A673 (cell line): ENCODE measurements at places on chromosomes 1 and 21.
A peak's percentile ranks its signal among the peaks of the same experiment; 100 is the strongest.

DNA sequence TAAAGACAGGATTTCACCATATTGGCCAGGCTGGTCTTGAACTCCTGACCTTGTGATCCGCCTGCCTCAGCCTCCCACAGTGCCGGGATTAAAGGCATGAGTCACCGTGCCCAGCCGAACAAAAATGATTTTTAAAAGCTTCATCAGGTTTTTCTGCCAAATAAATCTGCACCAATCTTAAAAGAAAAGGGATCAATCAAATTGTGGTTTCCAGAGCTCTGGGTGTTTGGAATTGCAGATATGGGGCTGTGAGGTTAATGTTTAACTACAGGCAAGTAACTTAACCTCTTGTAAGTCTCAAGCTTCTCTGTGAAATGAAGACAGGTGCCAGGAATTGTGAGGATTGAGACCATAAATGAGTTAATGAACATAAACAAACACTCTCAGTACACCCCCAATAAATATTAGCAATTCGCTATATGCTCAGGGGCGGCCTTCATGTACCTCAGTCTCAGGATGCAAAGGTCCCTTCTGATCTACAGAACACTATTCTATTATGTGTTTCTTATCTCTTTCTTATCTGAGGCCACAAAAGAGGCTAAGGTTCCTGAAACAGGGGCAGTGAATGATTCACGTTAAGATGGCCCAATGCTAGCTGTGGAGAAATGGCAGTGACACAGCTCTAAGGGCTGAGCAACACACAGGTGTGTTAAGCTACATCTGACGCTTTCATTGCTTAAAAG lies 7.1 kb upstream of the GNPAT start:
- no peak for DNase-seq

DNA sequence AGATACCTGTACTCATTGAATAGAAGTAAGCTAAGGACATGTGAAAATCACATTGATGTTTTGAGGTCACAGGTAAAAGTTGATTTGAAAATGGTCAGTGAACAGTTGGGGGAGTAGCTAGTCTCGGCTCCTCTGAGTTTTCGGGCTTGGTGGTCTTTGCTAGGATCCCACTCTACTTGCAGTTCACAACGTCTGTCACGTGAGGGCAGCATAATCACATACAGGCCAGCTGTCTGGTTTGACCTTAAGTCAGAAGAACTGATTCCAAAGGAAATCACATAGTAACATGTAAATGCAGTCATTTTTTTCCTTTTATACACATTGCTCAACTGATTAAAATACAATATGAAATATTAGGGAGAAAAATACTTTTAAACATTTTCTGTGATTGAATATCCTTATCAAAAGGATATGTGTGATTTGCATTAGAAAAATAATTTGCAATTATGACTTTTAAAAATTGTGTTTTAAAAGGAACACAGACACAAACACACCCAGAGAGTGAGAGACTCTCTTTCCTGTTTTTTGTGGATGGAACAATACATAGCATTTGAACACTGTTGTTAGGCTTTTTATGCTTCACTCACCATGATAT lies 21.8 kb upstream of the PDC start:
- DNase-seq, result peak; percentile 88

DNA sequence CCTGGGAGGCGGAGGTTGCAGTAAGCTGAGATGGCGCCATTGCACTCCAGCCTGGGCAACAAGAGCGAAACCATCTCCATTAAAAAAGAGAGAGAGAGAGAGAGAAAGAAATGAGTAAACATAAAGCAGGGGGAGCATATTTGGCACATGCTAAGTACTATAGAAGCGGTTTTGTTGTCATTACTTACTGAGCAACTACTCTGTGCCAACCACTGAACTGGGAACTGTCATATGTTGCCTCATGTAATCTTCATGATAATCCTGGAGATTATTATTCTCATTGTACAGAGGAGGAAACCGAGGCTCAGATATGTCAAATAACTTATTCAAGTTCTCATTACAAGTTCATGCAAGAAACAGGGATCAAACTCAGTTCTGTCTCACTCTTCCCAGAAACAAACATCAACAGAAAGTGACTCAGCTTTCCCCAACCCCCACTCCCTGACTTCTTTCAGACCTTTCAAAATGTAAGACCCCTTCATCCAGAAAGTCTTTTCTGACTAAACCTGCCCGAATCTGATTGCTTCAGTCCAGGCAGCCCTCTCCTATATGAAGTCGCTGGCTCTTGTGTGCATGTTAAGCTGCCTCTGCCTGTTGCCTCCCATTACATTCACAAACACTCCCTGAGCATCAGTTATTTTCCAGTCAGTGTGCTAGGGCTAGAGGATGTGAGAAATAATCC lies 23.5 kb downstream of the LAMB3 start:
- DNase-seq, result no peak

DNA sequence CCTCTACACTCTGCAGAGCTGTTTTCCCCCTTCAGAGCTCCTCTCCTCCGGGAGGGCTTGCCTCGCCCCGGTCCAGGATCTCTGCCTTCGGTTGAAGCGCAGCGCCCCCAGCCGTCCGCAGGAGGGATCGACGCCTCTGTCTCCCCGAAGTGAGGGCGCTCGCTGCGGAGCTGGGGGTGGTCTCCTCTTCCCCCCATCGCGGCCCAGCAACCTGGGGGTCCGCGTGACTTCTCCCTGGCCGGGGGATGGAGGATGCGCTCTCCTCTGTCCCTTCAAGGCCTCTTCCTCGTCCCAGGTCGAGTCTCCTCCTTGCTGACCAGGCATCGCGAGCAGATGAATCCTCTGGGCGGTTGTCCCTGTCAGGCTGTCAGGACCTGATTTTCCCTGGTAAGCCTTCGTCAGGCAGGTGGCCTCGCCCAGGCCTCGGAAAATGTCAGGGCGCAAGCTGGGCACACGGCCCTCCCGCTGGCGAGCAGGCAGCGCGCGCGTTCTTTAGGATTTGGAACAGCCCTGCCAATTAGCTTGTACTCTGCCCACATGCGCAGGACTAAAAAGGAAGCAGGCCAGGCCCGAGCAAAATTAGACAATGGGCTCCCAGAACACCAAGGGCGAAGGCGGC lies 90.5 kb downstream of the EDEM3 start:
- DNase-seq, result peak; percentile 88

- no peak for DNase-seq
These were observed 367.3 kb downstream of the SMYD3 start for GRCh38 chr1:246139745-246140182.

DNA sequence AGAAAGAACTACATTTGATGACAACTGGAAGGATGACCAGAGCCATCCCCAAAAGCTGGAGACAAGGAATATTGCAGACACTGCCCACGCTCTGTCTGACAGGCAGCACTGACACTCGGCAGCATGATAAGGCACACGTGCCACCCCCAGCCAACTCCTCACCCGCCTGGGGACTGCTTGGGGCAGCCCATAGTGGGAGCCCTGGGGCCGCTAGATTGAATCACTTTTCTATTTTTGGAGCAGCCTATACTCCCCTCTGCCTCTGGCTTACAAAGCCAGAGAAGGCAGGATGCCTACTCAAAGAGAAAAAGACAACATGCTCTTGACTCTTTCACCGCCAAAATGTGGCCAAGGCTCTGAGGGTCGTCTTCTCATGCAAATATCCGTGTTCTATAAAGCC lies 1.3 kb downstream of the SMG5 start:
- peak; percentile 52 for DNase-seq

DNA sequence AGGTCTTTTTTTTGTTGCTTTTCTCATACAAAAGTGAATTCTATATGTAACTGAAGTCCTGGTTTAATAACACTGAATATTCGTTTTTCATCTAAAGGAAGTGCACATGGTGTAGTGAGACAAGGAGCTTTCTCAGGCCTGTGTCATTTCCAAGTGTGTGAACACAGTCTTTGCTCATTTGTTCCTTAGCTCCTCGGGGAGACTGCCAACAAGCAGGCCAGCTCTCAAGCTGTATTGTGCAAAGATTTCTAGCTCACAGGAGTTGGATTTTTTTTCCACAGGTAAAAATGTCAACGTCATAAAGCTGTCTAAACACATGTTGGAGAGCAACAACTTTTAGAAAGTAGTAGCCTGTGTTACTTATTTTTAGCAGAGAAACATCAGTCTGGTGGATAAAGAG lies 87.8 kb upstream of the S1PR1 start:
- DNase-seq, result peak; percentile 20

- DNase-seq, result no peak
These were observed 26.9 kb downstream of the PLEKHO1 start for GRCh38 chr1:150176593-150176992.

DNA sequence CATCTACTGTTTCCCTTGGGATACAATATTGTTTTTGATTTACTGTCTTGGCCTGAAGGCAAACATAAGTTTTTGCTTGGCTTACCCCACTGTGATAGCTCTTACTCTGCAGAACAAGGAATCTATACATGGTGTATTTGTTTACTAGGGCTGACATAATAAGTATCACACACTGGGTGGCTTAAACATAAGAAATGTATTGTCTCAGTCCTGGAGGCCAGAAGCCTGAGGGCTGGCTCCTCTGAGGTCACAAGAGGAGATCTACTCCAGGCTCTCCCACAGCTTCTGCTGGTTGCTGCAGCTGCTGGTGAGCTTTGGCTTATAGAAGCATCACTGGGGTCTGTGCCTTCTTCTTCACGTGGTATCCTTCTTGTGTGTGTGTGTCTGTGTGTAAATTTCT lies 30.7 kb upstream of the IGSF5 start:
- DNase-seq, result no peak

DNA sequence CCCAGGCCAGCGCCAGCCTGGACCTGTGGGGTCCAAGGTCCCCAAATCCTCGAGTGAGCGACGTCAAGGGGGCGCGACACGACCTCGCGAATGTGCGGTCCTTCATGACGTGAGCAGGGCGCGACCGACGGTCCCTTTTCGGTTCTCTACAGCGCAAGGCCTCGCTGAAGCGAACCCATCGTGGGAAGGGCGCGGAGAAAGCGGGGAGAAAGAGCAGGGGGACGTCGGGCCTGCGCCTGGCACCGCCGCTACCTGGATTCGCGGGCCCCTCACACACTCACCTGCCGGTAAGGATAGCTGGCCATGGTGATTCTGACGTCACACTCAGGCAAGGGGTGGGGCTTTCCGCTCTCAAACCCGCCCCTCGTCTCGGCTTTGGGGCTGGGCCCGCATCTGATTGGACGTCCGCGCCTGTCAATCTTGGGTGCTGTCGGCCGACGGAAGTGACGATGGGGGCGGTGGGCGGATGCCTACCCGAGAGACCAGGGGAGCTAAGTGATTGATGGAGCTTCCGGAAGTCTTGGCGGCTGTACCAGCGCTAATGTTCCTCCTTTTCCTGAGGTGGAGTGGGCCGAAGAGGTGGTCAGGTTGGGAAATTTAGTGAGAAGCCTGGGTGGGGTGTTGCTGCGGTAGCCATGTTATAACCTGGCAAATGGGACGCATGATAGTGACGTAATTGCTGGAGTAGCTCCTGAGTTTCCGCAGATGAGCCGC lies at the start of gene PEF1:
PEF1 (minus strand) TSS at position 317 of the 714 bp plus-strand sequence; CDS start at position 305, 12 bp downstream.
- peak; percentile 98 for DNase-seq

- DNase-seq, result no peak
These were observed 123.2 kb downstream of the DPYD start for GRCh38 chr1:97797403-97798183.
